ENCODE measurements at places on chromosomes 7 and 10. TPM values are rescaled to one million over a fixed set of nuclear protein-coding genes. Genes with fewer than 3 reads are reported as not detected.

DNA sequence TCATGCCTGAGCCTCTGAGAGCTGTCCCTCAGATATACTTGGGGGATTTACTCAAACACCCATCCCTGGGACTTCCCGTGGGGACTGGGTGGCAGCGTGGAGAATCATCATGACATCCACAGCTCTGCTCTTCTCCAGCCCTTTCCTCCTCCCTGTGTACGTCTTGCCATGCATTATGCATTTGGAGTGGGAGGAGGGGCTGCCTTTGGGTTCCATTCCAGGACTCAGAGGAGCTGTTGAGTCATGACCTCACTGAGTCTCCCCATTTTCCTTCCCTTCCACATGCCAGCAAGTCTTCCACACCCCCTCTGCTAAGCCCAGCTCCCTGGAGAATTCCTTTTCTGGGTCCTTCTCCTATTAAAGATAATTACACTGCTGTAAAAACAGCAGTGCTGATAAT is 480.7 kb downstream of the SORCS3 start:
- no peak for DNase-seq

DNA sequence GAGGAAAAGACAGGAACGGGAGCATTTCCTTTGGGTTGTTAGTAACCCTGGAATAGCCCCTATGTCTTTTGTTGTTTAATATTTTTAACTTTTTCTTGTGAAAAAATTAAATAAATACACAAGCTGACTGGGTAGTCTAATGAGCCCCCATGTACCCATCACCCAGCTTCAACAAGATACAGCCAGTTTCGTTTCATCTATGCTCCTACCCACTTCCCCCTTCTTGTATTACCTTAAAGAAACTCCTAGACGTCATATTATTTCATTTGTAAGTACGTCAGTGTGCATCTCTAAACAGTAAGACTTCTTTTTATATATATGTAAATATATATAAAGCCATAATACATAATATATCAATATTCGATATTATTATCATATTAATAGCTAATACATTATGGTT is 42.8 kb upstream of the NUB1 start:
- DNase-seq, result no peak

- DNase-seq, result no peak
Observed at GRCh38 chr7:115953592-115954255, 76.8 kb downstream of the TFEC start.

DNA sequence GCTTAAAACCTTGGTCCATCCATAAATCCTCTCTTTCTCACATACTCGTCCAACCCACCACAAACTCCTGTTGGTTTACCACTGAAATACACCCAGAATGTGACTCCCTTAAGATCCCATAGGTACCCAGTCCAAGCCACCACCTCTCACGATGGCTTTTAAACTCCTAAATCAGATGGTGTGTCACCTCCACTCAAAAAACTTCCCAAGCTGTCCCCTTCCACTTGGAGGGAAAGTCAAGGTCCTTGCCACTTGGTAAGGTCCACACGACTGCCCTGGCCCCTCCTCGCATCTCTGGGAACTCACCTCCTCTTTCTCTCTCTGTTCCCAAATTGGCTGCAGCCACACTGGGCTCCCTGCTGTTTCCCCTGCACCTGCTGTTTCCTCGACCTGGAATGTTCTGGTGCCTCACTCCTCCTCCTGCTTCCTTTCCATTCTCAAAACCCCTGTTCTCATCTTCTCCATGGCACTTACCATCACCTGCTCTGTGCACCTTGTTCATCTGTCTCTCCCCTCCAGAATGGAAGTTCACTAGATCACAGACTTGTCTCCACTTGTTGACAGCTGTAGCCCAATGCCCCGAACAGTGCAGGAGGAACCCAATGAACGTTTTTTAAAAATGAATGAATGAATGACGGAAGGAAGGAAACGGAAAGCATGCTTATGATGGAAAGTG is 23.0 kb downstream of the ZFAND2A start:
- DNase-seq, result no peak

DNA sequence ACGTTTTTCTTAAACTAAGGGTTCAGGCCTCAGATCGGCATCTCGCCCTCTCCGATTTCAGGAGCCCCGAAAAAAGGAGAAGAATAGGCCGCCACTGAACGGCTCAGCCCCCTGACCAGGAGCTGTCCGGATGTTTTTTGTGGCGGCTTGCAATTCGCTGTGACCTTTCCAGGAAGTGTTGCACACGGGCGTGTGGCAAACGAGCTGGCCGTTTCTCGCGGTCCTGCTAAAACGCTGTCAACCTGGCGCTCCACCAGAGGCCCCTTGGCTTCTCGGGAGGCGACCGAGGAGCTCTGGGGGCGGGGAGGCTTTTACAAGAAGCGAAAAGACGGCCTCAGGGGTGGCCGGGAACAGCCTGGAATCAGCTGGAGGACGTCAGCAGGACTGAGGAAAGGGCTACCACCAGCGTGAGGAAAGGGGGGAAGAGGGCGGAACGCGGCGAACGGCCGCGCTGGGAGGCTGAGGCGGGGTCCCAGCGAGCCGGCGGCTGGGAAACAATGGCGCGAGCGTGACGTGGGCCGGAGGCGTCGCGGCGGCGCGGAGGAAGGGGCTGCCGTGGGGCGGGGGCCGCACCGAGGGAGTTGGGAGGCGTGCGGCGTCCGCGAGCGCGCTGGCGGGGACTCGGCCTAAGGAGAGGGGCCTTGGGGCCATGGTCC is 493 bp downstream of the NT5C2 start:
- DNase-seq, result peak; percentile 80

DNA sequence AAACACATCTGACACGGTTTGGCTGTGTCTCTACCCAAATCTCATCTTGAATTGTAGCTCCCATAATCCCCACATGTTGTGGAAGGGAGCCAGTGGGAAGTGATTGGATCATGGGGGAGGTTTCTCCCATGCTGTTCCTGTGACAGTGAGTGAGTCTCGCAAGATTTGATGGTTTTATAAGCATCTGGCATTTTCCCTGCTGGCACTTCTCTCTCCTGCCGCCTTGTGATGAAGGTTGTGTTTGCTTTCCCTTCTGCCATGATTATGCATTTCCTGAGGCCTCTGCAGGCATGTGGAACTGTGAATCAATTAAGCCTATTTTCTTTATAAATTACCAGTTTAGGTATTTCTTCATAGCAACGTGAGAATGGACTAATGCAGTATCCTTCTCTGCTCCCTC is 5.9 kb upstream of the HTR5A start:
- DNase-seq, result no peak

DNA sequence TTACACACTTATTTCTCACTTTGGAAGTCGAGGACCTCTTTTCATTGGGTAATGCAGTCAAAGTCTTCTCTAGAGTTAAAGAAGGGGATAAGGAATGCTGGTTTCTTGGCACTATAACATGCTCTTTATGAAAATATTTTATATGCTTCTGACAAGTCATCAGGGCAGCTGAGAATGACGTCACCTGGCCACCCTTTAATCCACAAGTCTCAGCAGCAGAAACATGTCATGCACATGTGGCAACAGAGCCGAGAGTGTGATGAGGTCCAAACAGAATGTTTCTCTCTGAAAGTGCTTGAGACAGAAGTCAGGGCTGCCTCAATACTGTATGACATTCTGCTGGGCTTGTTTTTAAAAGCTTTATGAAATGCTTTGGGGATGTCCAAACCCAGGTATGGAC is 63.5 kb upstream of the C10orf90 start:
- DNase-seq, result no peak

- peak; percentile 8 for DNase-seq
Observed at GRCh38 chr7:45007571-45008328, 7.7 kb downstream of the CCM2 start.

DNA sequence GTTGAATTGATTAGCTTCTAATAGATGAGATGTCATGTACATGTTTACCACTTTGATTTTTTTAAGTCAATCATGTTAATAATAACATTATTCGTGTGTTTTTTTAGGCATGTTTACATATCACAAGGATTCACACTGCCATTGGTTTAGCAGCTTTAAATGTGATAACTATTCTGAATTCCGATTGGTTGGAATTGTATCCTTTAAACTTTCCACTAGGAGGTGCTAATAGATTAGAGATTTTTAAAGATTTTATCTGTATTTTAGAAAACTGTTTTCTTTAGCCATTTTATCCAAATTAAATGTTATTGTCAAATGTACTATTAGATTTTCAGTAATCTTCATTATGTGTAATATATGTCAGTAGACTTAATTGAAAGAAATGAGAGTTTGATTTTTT is 83.2 kb downstream of the HECTD2 start:
- DNase-seq, result no peak

- no peak for DNase-seq
Observed at GRCh38 chr7:126804604-126805003, 448.1 kb downstream of the GRM8 start.

DNA sequence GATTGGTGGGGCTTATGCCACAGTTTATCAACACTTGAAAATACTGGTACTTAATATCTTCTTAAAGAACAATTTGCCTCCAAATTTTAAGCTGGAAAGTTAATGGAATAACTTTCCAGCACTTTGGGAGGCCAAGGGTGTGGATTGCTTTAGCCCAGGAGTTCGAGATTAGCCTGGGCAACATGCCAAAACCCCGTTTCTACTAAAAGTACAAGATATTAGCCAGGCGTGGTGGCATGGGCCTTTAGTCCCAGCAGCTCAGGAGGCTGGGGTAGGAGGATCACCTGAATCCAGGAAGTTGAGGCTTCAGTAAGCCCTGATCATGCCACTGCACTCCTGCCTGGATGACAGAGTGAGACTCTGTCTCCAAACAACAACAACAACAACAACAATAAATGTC is 56.0 kb downstream of the PRF1 start:
- DNase-seq, result peak; percentile 39

DNA sequence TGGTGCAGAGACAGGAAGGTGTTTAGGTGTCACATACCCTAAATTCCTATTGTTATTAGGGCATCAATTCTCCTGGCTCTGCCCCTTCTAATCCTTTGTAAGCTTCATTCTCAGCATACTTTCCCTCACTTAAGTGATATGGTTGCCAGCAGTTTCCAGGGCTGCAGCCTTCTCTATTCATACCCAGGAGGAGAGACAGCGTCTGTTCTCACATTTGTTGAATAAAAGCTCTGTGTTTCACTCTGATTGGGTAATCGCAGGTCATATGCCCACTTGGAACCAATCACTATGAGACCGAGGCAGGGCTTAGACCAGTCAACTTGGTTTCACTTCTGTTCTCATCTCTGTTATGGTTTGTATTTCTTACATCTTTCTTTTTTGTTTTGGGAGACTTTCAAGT is 109.6 kb upstream of the MTPN start:
- DNase-seq, result peak; percentile 46

DNA sequence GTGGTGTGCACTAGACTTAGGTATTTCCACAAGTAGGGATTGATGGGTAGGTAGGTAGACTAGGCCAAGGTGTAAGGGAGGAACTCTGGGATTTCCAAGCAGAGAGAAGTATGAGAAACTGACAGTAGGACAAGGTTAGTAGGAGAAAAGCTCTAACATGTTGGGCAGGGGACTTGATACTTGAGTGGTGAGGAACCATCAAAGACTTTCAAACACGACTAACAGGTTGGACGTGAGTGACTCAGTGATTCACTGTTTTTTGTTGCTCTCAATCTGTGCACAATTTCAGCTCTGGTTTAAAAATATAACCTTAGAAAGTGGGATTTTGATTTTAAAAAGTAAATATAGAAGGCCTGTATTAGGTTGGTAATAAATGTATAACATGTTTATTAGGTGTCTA is 44.4 kb downstream of the KLHDC10 start:
- no peak for DNase-seq

- peak; percentile 75 for DNase-seq
Observed at GRCh38 chr7:92608380-92609322, 18.5 kb upstream of the FAM133B start.

DNA sequence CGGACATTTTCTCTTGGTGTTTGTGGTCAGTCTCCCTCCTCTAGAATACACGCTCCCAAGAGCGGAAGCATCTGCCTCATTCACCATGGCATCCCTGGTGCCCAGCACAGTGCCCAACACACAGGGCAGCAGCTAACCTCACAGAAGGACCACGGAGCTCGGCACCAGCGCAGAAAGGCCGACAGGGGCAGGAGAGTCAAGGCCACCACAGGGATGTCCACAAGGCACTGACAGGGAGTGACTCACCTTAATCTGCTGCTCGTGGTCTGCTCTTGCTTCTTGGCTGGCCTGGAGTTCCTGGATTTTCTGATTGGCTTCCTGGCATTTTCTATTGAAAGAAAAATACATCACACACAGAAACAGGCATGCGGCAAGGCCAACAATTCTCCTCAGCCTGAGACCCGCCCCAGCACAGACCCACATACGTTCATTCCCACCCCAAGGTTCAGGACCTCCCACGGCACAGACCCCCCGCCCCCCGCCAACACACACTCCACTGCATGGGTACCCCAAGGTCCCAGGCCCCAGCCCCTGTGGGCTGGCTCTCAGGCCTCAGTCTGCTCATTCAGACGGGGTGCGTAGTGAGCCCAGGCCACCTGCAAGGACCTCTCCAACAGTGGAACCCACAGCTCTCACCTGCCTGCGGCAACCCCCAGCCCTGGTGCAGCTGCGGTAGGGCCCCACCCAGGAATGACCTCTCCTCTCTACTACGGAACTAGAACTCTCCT is 14.9 kb downstream of the MAD1L1 start:
- no peak for DNase-seq

- no peak for DNase-seq
Observed at GRCh38 chr7:272108-272615, 17.8 kb upstream of the FOXL3 start.

GRCh38 chr7:158281441-158281840 is 306.2 kb downstream of the PTPRN2 start:
- DNase-seq, result peak; percentile 9

Gene PROSER2
- total RNA-seq, result 4.4 TPM

Gene ATG9B
- total RNA-seq, result 0.40 TPM

Gene TRIM50
- total RNA-seq, result 0.34 TPM

Gene CYP17A1
- 11.5 TPM for total RNA-seq

Gene MYL7
- total RNA-seq, result not detected

Gene ST8SIA6
- total RNA-seq, result 1.2 TPM

Gene POLR2J2
- total RNA-seq, result 5.7 TPM

Gene PALD1
- 9.1 TPM for total RNA-seq
